ENCODE measurements at places on chromosomes 4 and X.

DNA sequence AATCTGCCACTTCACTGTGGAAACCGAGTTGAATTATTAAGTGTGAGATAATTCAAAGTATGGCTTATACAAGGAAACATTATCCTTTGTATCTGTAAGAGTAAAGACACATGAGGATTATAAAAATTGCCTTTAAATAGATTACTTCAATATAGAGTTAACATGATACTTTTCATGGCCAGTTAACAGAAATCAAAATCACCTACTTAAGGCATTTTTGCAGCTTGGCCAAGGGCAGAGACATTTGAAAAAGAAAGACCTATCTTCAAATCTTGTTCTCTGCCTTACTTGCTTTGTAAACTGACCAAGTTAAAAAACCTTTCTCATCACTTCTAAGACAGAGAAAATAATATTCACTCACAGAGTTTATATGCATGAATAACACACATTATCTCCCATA, 44.9 kb upstream of the GUCY1B1 start:
- no peak for DNase-seq

GRCh38 chrX:2658585-2659292, 32.4 kb upstream of the CD99 start:
- DNase-seq: no peak

DNA sequence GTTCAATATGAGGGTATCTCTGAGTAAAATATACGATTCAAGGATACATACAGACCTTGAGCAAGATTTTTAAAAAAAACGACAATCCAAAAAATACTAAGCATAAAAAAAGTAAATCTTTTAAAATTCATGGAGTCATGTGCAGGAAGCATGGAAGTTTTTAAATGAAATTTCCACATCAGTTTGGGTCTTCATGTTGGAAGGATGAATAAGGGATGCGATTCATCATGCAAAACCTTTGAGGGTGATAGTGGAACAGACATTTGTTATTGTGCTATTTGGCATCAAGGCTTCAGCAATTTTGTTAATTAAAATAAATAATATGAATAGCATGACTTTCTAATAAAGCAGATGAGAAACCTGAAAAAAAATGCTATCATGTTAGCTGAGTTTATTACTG, 815.0 kb upstream of the PCDH10 start:
- no peak for DNase-seq

DNA sequence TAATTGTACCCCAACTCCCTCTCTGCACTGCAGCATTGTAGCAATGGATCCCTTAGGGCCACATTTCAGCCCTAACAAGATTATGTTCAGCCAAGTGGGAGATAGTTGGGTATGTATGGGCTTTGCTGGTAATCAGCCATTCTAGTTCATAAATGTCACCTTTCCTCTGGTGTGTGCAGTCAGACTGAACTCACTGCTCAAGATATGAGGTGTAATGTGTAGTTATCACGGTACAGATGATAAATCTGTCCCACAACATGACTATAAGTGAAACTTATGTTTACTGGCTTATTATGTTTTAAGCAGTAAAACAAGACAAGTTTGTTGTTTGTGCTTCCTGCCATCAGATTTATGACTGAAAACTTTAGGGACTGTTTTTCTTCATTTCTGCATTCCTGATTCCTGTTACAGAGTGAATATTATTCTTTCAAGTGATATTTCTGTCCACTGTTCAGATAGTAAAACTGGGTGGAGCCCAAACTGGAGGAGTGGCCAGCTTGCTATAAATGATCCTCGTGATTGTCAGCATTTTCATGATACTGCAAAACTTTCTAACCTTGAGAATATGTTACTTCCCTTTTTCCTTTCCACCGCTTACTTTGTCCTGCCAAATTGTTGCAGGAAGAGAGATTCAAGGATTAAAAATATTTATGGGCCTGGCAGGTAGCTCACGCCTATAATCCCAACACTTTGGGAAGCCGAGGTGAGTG, 44.9 kb downstream of the ANAPC4 start:
- no peak for DNase-seq

DNA sequence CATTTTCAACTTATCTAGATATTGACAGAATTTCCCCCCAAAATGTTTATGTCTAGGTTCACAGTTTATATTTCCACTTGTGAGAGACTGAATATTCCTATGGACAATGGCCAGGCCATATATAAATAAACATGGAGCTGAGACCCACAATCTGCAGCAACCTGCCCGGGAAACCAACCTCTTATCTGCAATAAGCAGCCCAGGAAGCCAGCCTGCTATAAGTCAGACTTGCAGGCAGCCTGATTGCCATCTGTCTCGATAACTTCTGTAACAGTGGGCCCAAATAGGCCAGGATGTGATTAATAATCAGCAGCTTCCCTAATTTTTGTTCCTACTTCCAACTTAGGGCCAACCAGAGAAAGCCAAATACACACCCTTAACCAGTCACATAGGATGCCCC, 5.2 kb upstream of the NAP1L5 start:
- DNase-seq: no peak

GRCh38 chrX:793216-793770, 162.7 kb downstream of the SHOX start:
- peak; percentile 42 for DNase-seq

- no peak for DNase-seq
Measured at GRCh38 chr4:184424993-184425758, 49.2 kb downstream of the IRF2 start.

DNA sequence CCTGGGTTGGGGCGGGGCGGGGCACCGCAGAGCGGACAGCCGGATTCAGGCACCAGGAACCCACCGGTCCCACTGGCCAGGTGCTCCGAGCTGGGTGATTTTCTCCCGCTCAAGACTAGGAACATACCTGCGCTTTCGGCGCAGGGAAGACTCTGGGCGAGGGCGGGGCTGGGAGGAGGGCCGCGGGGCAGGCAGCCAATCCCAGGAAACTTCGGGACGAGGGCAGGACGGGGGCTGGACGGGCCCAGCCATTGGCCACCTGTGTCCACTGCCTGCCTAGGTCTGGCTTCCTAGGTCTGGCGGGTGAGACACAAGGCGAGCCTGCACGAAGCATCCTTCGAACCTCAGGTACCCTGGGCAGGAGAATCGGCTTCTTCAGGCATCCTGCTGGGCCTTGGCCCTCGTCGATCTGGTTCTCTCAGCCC, 274 bp upstream of the ERVMER34-1 start:
- DNase-seq: peak; percentile 81

DNA sequence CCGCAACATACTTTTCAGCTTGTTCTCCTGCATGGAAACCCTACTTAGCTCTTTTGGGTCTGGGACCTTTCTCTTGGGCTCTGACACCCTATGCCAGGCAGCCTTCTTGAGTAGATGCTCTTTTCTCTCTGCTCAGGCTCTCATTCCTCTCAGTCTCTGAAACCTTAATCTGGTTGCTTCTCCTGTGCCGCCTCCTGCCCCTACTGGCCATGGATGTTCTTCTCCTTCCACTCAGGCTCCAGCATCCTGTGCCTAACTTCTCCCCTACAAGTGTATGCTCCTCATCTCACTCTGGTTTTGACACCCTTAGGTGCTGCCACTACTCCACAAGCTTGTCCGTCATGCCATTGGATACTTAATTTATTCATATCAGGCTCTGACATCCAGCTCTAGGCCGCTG, 15.2 kb downstream of the BLTP1 start:
- DNase-seq: no peak

DNA sequence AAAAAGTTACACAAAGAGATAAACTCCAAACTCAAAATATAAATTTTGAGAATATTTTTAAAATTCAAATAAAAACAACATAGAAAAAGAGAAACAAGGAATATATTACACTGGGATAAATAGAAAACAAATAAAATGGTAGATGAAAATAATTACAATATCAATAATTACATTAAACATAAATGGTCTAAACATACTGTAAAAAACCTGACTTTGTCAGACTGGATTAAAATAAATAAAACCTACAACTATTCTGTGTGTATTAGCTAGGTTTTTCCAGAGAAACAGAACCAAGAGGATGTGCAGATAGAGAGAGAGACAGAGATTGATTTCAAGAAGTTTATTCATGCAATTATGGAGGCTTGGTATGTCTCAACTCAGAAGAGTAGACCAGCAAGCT, 126.5 kb downstream of the LRBA start:
- no peak for DNase-seq

DNA sequence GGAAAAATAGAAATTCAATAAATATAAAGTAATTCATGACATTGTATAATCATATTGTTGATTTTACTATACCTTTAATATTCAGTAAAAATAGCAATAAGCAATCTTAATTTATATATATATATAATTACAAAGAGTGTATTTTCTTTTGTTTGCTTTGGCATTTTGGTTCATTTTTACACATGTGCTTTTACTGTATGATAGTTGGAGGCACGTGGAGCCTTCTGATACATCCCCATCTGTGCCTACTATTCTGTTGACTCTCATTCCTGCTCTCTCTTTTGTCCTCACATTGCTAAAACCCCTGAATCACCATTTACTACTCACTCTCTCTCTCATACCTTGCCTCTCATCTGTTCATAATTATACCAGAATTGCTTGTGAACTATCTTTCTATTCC, 106.4 kb upstream of the NDST4 start:
- DNase-seq: no peak

Data from ecto neural progenitor cell (in vitro differentiated cells).